ENCODE measurements at places on chromosomes 7 and 10.

GRCh38 chr10:67665491-67665890, 30.5 kb downstream of the CTNNA3 start:
- no peak for DNase-seq

DNA sequence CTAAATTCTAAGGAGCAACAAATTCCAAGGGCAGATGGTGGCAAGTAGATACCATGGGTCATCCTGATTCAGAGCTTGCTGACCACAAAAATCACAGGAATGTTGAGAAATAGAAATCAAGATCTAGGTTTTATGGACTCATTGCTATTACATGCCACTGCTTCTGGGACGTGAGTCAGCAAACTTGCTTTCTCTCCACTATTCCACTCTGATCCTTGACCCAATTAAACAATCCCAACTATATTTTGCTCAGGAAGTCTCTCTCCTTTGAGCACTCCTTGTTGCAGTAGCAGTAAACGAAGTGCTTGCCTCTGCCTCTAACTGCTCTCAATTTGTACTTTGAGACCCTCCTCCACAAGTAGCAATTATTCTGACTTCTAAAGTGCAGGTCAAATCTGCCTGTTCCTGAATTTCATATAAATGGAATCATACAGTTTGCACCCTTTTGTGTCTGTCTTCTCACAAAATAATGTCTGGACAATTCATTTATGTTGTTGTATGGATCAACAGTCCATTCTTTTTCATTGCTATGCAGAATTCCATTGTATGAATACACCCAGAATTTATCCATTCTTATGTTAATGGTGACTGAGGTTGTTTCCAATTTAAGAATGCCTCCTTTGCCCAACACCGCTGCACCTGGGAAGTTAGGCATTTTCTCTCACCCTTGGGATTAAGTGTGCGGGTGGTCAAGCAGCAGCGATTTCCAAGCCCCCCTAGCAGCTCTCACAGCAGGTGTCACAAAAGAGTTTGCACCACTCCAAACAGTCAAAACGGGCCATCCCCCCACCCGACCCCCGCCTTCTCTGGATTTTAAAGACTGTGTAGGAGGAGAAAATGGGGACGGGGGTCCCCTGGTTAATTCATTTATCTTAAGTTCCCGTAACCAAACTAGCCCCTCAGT, 35.9 kb downstream of the ACSM6 start:
- no peak for DNase-seq

GRCh38 chr7:136309407-136309806, 332.2 kb upstream of the MTPN start:
- no peak for DNase-seq

GRCh38 chr10:13462551-13462950, 66.3 kb downstream of the BEND7 start:
- no peak for DNase-seq

DNA sequence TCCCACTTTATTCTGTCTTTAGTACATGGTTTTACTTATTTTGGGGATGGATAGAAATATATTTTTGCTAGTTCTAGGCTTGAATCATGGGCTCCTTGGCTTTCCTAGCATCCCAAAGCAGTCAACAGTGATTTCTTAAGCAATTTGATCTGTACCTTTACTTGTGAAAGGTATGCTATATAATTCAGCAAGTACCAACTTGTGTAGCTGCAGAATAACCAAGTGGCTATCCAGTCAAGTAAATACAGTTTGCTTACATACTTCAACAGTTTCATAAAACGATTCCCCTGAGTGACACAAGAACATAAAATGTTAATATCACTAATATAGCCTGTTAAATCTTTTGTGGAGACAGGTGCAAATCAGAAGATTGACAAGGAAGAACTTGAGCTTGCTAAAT, 67.2 kb downstream of the PODXL start:
- no peak for DNase-seq

DNA sequence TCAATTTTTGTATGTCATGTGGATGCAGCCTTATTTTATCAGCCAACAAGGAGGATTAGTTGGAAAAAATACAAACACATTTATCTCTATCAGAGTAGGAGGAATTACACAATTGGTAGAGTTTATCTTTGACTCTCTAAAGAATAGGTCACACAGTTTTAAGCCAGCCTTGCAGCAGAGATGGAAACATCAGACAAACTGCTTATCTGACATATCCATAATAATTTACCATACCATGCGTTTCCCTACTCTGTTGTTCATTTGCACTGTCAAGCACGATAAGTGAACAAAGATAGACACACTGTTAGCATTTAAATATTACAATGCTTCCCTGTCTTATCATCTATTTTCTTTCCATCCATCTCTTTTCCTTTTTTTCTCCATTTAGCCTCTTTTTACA, 283.7 kb upstream of the SMIM30 start:
- no peak for DNase-seq

GRCh38 chr7:86768394-86768793, 124.7 kb downstream of the GRM3 start:
- no peak for DNase-seq

DNA sequence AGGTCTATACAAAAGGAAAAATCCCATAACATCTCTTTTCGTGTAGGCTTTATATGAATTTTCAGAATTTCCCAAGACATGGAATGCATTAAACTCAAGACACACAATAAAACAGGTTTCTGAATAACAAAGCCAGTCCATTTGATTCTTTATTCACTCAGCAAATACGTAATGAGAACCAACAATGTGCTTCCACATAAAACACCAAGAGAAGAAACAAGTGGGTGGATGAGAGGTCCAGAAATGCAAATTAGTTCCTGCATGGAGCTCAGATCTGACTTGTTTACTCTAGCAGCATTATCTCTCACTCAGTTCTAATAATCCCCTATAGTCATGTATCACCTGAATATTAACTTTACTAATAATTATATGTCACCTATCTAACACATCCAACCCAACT, 249.5 kb downstream of the LRRTM3 start:
- no peak for DNase-seq

- no peak for DNase-seq
Measured at GRCh38 chr7:118245267-118246040, 20.9 kb downstream of the ANKRD7 start.

GRCh38 chr10:71752391-71753090, 20.8 kb downstream of the VSIR start:
- DNase-seq = no peak

DNA sequence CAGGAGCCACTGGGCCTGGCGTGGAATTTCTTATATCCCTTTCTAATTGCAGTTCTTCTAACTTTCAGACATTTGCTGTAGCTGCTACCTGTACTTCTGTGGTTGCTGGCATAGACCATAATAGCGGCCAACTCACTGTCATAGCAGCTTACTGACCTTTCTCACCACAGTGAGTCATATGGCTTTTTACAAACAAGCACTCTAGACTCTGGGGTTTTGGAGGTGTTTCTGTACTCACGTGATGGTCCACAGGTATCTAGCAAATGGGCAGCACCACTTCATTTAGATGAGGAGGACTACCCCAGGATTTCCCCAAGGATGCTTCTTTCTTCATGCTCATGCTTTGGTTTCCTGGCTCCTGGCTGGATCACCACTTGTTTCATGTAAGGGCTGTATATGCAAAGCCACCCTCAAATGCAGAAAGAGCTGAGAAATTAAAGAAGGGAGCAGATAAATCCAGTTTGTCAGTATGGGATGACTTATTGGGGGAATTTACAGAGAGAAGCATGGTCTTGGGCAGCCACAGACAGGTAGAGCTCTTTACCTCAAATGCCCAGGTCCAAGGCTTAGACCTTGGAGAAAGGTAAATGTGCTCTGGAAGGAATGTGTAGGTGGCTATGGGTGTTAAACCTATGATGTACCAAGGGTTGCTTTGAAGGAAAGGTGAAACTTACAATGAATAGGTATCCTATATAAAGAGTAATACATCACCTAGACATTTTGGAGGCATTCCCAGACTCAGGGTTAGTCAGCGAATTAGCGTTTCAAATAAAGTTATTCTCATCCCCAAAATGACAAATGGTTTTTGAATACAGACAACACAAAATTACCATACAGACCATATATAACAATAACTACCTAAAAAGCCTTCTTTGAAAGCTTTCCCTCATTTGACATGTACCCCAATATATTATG, 15.9 kb upstream of the SLC25A16 start:
- DNase-seq = no peak

DNA sequence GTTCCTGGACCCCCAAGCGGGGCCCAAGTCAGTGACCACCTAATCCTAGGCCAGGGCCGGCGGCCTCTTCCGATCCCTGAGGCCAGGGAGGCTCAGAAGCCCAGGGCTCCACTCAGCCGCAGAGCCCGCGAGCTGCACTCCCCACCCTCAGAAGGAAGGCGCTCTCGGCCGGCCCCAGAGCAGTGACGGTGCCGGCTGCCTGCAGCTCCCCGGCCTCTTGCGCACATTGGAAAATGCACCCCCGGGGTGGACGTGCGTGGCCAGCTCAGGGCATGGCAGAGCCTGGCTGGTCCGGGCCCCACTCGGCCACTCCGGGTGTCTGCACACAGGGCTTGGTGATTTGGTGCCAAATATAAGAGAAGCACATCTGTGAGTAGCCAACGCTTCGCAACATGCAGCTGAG, 269.1 kb downstream of the PTPRN2 start:
- DNase-seq = no peak

- no peak for DNase-seq
Measured at GRCh38 chr7:155368894-155369600, 71.4 kb downstream of the INSIG1 start.

DNA sequence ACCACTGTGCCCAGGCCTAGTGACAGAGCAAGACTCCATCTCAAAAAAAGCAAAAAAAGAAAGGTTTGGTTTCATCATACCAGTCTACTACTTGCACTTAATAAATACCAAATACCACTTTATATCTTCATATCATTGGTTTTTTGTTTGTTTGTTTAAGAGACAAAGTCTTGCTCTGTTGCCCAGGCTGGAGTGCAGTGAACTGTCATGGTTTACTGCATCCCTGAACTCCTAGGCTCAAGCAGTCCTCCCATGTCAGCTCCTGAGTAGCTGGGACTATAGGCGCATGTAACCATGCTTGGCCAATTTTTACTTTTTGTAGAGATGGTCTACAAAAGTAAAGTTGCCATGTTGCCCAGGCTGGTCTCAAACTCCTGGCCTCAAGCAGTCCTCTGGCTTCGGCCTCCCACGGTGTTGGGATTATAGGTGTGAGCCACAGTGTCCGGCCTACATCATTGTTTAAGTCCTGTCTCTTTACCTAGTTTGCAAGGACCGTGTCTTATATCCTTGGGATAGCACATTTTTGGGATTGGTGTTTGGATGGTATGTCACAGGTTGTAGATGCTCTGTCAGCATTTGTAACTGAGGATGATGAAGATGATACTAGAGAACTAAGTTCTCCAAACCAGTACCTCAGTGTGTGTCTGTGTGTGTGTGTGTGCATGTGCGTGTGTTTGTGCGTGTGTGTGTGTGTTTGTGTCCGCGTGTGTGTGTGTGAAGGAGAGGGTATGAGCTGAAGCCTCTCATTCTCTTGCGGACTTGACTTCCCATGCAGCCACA, 9.3 kb downstream of the LMTK2 start:
- no peak for DNase-seq

- no peak for DNase-seq
Measured at GRCh38 chr7:2755531-2755930, 67.5 kb downstream of the AMZ1 start.

DNA sequence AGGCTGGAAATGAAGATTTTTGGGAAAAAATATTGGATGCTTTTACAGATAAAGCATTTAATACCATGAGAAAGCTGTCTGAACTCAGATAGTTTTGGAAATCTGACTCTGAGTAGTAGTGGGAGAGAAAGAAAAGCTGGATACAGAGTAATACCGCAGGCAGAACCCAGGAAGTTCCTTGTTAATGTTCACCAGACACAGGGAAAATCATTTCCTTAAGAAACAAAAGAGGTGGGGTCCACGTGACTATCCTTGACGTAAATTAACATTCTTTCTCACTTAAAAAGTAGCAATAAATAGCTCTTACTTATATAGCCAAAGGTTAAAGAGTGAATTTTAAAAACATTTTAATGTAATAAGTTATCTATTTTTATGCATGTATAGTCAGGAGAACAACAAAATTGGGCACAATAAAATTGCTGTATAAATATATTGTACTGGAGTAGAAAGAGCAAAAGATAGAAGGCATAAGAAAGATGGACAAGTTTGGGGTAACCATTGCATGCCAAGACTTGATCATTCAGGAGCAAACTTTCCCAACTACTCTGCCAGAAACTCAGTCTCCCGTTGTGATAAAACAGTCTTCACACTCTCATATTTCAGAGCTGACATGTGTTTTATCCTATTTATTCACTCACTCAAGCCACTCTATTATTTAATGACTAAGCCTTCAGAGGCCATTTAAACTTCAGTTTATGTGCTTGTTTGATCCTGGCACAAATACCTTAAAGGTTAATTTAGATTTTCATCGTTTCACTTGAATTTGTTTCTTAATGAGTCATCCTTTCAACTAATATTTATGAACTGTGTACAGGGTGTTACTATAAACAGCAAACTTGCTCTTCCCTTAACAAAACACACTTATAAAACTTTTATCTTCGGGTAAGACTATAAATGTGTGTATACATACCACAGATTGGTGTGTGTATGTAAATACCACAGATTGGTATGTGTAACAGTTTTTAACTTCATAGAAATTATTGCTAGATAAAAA, 143.1 kb downstream of the GNAI1 start:
- DNase-seq = no peak

- DNase-seq = no peak
Measured at GRCh38 chr7:44059219-44060090, 5.9 kb downstream of the PGAM2 start.

All from hematopoietic multipotent progenitor cell treated with erythropoietin and hydrocortisone succinate and interleukin-3 and kit ligand, for 8 days (in vitro differentiated cells).